ENCODE measurements at places on chromosomes 4 and X.

GRCh38 chrX:124348182-124348581, 1.8 kb downstream of the SH2D1A start:
- DNase-seq = no peak

DNA sequence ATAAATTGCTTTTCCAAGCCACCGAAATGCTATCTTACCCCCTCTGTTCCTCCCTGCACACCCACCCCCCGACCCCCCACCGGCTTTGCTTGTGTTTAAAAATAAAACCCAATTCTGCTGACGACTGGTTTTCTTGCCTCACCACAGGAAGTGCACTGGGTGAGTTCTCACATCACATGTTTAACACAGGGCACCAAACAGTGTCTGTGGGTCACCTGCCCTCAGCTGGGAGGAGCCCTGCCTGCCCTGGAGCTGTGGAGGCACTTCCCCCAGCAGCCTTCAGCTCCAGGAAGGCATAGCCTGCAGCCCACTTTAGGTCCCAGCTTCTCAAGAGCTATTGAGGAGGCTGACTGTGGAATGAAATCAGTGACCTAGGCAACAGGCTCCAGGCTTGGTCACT, 8.8 kb downstream of the TMEM255A start:
- DNase-seq = no peak

DNA sequence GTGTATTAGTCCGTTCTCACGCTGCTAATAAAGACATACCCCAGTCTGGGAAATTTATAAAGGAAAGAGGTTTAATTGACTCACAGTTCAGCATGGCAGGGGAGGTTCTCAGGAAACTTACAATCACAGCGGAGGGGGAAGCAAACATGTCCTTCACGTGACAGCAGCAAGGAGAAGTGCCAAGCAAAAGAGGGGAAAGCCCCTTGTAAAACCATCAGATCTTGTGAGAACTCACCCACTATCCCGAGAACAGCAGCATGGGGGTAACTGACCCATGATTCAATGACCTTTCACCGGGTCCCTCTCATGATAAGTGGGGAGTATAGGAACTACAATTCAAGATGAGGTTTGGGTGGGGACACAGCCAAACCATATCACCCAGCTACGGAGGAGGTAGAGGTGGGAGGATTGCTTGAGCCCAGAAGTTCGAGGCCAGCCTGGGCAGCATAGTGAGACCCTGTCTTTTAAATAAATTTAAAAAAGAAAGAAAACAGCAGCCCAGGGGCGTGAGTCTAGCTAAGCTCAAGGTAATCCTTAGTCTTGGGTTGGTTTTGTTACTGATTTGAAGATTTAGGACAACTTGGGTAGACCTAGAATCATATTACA, 46.4 kb upstream of the TMEM131L start:
- no peak for DNase-seq

GRCh38 chr4:141570290-141570689, 66.1 kb upstream of the IL15 start:
- no peak for DNase-seq

DNA sequence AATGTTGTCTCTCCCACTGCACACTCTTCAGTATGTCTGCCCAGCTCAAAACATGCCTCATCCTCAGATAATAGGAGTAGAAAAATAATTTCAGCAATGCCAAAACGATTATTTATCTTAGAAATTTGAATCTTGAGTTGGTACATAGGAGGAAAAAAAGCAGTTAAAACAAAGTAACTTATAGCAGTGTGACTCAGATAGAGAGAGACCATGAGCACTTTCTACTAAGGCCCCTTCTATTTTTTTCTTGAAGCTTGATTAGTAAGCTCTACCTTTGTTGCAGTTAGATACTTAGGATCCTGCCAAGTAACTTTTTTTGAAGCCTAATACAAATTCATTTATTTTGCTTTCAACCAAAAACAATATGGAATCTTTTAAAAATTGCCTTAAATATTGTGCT, 212.3 kb downstream of the MAD2L1 start:
- DNase-seq = no peak
